ENCODE measurements at places on chromosomes 12 and 14. TPM values are rescaled to one million over a fixed set of nuclear protein-coding genes. Genes with fewer than 3 reads are reported as not detected.
A peak's percentile ranks its signal among the peaks of the same experiment; 100 is the strongest.

DNA sequence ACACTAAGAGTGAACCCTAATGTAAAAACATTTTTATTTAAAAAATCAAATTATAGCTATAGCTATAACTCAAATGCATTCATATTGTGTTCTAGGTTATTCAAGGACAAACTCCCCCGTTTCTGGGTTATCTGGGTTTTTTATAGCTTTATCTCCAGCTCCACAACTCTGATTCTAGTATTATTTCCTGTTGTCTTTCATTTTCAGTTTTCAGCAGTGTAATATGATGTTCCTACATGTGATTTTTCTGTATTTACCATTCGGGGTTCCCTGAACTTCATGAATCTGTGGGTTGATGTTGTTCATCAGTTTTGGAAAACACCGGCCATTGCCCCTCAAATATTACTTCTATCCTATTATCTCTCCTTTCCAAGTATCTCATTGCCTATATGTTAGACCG is 221.9 kb upstream of the FOXN3 start:
- DNase-seq, result no peak

DNA sequence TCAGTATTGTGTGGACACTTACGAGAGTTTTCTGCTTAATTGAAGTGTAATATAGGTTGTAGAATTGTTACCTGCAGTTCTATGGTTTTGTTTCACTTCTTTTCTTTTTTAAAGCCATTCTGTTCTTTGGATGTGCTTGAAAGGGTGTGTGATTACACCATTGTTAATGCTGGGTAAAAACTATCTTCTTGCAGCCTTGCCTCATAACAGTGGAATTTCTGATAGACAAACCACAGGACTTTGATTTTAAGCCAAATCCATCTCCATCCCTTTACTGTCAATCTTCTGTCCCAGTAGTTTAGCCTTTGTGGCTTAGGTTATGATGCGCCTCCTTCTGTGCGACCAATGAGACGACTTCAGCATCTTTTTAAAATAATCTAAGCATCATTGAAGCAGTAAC is 182.3 kb downstream of the PELI2 start:
- DNase-seq, result no peak

- DNase-seq, result peak; percentile 48
Measured at GRCh38 chr12:93563807-93564538, 8.5 kb upstream of the SOCS2 start.

DNA sequence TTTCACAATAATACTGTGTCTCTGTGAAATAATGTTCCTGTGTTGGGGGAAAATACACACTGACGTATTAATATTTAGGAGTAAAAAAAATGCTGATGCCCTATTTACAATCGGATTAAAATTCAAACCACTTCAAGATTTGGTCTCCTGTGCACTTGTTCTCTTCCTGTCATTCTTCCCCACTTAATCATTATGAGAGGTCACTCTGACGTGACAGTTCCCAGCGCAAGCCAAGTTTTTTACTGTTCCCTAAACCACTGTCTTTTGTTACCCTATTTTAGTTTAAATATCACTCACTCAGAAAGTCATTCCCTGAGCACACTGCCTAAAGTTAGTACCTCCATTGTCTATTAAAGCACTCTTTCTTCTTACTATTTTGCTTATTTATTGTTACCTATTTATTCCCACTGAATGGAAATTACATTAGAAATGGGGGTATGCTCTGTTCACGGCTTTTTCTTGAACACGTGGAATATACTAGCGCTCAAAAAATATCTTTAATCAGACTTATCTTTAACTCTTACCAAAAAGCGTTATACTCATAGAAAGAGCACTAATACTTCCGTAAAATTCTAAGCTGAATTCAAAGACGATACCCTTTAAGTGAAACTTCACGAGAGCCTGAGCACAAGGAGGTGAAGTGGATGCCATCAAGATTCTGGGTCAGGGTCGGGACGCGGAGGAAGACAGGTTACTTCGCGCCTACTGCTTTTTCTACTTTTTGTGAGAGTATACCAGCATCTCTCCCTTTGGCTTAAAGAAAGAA is 670 bp upstream of the PSMA3 start:
- DNase-seq, result no peak

DNA sequence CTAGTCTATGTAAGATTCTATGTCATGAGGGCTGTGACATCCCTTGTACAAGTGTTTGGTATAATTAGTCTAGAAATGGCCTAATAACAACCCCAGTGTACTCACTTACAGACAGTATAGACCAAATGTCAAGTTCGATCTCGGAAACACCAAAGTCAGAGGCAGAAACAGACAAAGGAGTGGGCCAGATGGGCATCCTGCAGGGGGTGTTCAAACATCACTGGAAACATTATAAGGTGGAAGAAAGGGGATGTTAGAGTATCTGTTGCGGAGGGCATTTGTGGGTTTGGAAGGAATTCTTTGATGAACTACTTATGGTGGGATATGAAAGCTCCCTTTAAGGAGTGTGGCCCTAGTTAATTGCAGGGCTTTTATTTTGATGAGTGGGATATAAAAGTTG is 134.6 kb downstream of the ESR2 start:
- DNase-seq, result no peak

GRCh38 chr14:49479432-49479831 is 106.7 kb downstream of the RPS29 start:
- peak; percentile 54 for DNase-seq

- no peak for DNase-seq
Measured at GRCh38 chr12:31727192-31727591, 1.6 kb downstream of the AMN1 start.

- no peak for DNase-seq
Measured at GRCh38 chr12:108779998-108780688, 48.8 kb upstream of the CORO1C start.

DNA sequence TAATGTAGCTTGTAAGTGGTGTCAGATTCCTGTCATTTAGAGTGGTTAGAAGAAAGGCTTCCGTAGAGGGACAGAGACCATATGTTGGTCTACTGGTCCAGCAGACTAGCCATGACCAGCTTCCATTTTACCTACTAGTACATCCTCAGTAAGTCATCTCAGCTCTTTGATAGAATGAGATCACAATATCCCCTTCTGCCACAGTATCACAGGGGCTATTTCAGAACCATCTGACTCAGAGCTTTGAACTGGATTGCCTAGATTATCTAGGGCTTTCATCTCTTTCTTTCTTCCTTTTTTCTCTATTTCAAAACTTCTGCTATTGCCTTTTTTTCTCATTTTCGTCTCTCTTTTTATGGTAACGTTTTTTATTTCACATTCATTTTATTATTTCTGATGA is 4.7 kb downstream of the ZDHHC17 start:
- DNase-seq, result no peak

GRCh38 chr12:116336542-116337065 is 59.1 kb upstream of the MED13L start:
- DNase-seq, result no peak

DNA sequence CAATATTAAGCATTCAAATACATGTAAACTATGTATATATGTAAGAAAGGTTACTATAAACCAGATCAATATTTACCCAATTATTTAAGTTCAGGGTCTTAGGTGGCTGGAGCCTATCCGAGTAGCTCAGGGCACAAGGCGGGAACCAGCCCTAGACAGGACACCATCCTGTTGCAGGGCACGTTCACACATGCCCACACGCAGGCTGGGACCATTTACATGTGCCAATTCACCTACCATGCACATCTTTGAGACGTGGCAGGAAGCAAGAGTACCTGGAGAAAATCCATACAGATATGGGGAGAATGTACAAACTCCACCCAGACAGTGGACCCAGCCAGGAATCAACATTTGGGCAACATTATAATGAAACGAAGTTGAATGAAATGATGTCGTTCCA is 263.0 kb upstream of the E2F7 start:
- no peak for DNase-seq

DNA sequence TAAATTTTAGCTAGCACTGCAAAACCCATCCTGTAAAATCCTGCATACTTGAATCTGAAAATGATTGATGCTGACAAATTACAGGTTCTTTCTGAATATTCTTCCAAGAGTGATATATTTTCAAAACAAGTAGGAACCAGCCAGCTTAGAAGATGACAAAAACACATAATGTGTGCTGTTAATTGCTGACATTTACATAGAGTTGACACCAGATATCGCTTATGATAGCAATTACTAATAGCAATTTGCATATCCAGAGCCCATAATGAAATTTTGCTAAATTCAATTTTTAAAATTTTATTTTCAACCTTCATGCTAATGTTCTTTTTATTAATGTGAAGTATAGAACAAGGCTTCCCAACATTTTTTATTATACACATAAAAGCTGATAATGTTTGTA is 284.5 kb downstream of the SEC23A start:
- DNase-seq, result no peak

DNA sequence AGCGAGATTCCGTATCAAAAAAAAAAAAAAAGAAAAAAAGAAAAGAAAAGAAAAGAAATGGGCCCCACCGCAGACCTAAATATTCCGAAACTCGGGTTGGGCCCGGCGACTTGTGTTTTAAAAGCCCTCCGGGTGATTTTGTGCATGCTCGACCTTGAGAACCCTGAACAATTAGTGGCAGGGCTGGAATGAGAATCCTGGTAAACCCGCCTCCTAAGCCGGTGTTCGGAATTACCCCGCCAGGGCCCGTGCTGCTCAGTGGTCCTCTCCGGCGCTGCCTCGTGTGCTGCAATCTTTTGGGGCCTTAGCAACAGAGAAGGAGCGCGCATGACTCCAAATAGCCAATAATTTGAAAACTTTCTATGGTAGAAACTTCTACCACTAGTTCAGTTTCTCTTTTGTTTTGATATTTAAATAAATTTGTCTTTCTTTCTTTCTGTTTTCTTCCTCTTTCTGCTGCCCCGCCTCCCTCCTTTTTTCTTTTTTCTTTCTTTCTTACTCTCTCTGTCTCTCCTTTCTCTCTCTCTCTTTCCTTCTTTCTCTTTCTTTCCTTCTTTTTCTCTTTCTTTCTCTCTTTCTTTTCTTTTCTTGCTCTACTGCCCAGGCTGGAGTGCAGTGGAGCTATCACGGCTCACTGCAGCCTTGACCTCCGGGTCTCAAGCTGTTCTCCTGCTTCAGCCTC is 1.5 kb upstream of the GALNT6 start:
- no peak for DNase-seq

DNA sequence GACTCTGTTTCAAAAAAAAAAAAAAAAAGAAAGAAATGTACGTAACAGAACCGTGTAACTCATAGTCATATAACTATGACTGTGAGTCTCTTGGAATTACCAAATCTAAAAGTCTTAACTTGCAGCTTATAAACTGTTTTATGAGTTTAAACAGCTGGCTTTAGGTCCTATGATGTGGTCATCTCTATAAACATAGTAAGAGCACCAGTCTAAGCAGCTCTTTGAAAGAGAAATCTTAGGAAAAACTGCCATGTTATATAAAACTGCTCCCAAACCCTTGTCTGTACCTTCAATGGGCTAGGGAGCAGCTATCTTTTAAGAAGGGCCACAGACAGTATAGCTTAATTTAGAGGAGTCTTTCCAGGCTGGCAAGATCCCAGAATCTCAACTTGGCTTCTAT is 115.5 kb upstream of the AEBP2 start:
- DNase-seq, result no peak

- DNase-seq, result no peak
Measured at GRCh38 chr12:132450418-132451171, 39.4 kb upstream of the FBRSL1 start.

GRCh38 chr14:32202491-32202997 is 525 bp downstream of the RNU6-8 start:
- DNase-seq, result no peak

- no peak for DNase-seq
Measured at GRCh38 chr12:91562476-91562875, 379.9 kb upstream of the DCN start.

DNA sequence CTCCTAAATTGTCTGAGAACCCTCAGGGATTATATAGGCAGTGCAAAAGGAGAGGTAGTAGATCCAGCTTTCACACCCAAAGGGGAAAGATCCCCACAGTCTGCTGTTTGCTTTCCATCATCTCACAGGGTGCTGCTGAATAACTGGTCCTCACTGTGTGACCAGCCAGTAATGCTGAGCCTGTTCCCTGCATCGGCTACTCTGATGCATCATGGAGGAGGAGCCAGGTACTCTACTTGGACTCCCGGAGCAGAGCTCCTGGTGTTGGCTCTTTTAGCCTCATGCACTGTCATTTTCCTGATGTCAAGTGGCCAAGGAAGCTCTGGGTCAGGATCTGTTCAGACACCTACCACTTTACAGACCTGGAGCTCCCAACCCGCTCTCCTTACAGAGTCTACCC is 127.4 kb upstream of the ATF1 start:
- DNase-seq, result no peak

DNA sequence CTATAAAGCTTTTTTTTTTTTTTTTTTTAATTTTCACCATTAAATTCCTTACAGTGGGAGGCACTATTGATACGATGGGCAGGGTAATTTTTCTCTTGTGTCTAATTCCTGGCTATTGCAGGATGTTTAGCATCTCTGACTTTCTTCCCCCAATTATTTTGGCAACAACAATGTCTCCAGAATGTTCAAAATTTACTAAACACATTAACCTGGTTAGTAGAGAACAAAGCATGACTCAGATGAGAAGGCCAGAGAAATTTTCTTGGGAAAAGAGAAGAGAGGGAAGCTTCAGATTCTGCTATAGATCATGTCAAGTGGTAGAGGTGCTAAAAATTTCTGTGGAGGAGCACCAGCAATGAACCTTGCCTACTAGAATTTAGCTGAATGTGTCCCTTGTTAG is 171.5 kb upstream of the PRICKLE1 start:
- DNase-seq, result no peak

DNA sequence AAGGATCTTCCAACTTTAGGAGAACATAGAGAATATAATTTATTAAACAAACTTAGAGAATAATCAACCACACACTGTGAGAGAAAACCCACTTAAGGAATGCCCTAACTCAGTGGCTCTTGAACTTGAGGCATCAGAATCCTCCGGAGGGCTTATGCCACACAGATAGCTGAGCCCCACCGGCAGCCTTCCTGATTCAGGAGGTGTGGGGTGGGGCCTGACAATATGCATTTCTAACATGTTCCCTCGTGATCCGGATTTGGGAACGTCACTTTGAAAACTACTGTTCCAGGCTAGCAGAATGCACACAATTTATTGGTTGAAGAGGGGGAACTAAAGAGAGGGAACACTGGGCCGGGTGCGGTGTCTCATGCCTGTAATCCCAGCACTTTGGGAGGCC is 2.0 kb upstream of the SOAT2 start:
- DNase-seq, result no peak

GRCh38 chr14:61545726-61546455 is 149.4 kb upstream of the HIF1A start:
- no peak for DNase-seq

Gene ARID2
- 34.1 TPM for total RNA-seq

Gene KRT71
- total RNA-seq, result not detected

Gene RNU4-1
- total RNA-seq, result 1,216 TPM

Gene CLEC1B
- total RNA-seq, result not detected

Gene SAMD15
- total RNA-seq, result 3.5 TPM

Gene CD163
- total RNA-seq, result 92.6 TPM

Gene TOGARAM1
- 17.1 TPM for total RNA-seq

Gene HCAR2
- total RNA-seq, result not detected

Gene TMEM229B
- total RNA-seq, result 33.2 TPM

Gene AP5M1
- total RNA-seq, result 48.9 TPM

Gene ZNF385A
- total RNA-seq, result 11.4 TPM

Gene ARG2
- total RNA-seq, result 9.5 TPM

Gene TMEM30B
- total RNA-seq, result 97.8 TPM

Gene TOMM20L
- total RNA-seq, result not detected
